Activated naive CD8-positive, alpha-beta T cell treated with anti-CD3 and anti-CD28 coated beads, Interleukin-2, amount 10 ng/mL, durations not matched to agents 7 days and 5 days (primary cell): ENCODE measurements at places on chromosomes 16 and 17. TPM values are rescaled to one million over a fixed set of nuclear protein-coding genes. Genes with fewer than 3 reads are reported as not detected.

GRCh38 chr16:66728117-66728787, 23.2 kb downstream of the DYNC1LI2 start:
- H3K4me1 ChIP-seq: peaks cover 10% of the 10 kb centered on the region
- no peak for DNase-seq
- no peaks in the 10 kb centered on the region for H3K27me3 ChIP-seq
- H3K4me3 ChIP-seq: no peak overlapping the region
- H3K36me3 ChIP-seq: peaks cover 28% of the 10 kb centered on the region

SOX15 gene
- total RNA-seq: 0.30 TPM

SOX9 gene
- total RNA-seq: not detected

OTOA gene
- 0.14 TPM for total RNA-seq

SBK1 gene
- total RNA-seq: 15.9 TPM

CRHR1 gene
- total RNA-seq: not detected

KRTAP2-2 gene
- not detected for total RNA-seq

DNA sequence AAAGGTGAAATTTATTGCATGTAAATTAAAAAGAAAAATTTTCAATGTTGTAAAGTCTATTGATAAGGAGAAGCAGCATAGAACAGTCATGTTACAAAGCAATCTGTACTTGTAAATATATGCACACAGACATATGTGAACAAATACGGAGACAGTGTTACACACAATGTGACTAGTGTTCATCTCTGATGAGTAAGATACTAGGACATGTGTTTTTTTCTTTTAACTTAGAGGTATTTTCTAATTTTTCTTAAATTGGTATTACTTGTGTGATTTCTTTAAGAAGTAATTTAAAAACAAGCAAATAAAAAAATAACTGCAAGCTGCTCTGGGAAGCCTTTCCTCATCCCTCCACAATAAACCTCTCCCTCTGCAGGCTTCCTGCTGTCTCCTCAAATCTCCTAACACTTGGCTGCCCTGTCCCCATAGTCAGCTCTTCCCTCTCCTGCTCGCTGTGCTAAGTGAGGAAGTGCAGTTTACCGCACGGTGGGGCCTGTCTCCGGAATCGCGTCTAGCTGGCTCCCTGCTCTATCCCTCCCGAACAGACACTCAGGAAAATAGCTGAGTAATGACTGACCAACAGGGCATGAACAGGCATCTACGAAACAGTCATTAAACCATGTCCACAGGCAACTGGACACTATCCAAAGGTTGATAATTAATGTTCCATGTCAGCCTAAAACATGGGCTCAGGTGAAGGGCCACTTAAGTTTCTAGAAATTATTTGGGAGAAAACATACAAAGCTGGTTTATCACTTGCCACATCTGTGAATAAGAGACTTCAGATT, 35.9 kb downstream of the CMTM4 start:
- no peak overlapping the region for H3K4me3 ChIP-seq
- no peak for DNase-seq
- H3K4me1 ChIP-seq: peaks cover 6% of the 10 kb centered on the region
- no peak overlapping the region for H3K27ac ChIP-seq
- H3K27me3 ChIP-seq: peaks cover 8% of the 10 kb centered on the region

LGALS9C gene
- total RNA-seq: 5.9 TPM

NPW gene
- 0.42 TPM for total RNA-seq

HASPIN gene
- 21.4 TPM for total RNA-seq

NTN3 gene
- total RNA-seq: not detected

GRCh38 chr17:20235747-20236146, 226.6 kb downstream of the SPECC1 start:
- no peak overlapping the region for H3K4me3 ChIP-seq
- H3K27me3 ChIP-seq: no peaks in the 10 kb centered on the region
- no peak overlapping the region for H3K27ac ChIP-seq
- H3K36me3 ChIP-seq: peaks cover 4% of the 10 kb centered on the region

DNA sequence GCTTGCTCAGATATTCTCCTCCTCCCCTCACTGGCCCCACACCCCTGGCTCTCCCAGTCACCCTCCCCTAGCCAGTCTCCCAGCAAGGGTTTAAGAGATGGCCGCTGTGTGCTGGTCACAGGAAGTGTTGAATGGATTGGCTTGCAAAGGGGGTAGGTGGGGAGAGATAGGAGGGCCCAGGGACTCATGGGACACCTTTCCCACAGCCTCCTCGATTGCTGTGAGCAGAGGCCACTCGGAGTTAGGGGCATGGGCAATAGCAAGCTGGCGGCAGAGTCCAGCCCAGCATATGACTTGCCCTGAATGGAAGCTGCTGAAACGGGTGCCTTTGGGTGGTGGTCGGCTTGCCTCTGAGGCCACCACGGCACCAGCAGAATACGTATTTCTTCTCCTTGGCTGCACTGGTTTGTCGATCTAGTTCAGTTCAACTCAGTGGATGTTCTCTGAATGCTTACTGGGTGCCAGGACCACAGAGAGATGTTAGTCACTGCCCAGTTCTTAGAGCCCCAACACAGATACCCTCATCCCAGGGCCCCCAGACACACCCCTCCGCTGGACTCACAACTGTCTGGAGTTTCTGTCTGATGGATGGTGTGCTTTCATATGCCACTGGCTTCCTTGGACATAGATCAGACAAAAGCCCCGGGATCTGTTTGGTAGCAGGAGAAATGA, 6.0 kb downstream of the WFIKKN2 start:
- H3K4me3 ChIP-seq: no peak overlapping the region
- DNase-seq: no peak
- no peaks in the 10 kb centered on the region for H3K27me3 ChIP-seq
- H3K4me1 ChIP-seq: no peaks in the 10 kb centered on the region

POLR2A gene
- 192 TPM for total RNA-seq

CDRT15 gene
- not detected for total RNA-seq

ABCC1 gene
- 62.5 TPM for total RNA-seq

VPS4A gene
- 41.8 TPM for total RNA-seq

HLF gene
- 0.67 TPM for total RNA-seq

DNA sequence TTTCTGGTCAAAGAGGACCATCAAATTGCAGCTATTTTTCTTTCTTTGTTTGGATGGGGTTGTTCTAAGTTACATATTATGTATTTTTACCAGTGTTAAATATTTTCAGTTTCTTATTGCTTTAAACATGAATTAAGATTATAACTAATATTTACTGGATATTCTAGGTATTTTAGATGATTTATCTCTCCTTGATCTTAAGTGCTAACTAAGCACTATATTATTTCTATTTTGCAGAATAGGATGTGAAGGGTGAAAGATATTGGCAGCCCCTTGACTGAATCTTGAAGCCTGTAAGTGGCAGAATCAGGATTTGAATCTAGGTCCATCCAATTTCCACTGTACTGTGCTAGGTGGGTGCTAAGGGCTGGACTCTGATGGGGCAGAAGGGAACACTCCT, 307.3 kb upstream of the CCL2 start:
- H3K36me3 ChIP-seq: no peaks in the 10 kb centered on the region
- H3K27ac ChIP-seq: no peak overlapping the region
- no peak for DNase-seq

DNA sequence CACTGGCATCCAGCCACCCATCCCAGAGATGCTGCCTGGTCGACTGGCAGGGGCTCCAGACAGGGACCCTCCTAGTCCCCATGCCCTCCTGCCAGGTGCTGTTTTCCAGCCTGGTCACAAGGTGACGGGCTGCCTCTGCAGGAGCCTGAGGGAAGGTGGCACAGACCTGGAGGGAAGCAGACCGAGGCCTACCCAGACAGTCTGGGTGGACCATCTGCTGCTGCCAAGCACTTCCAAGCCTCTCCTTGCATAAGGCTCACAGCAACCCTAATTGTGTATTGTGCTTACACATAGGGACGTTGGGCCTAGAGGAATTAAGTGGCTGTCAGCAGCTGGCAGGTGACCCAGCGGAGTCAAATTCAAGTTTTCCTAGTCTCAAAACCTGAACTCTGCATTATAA, 90.1 kb upstream of the KCNJ18 start:
- no peaks in the 10 kb centered on the region for H3K36me3 ChIP-seq
- DNase-seq: no peak

DNA sequence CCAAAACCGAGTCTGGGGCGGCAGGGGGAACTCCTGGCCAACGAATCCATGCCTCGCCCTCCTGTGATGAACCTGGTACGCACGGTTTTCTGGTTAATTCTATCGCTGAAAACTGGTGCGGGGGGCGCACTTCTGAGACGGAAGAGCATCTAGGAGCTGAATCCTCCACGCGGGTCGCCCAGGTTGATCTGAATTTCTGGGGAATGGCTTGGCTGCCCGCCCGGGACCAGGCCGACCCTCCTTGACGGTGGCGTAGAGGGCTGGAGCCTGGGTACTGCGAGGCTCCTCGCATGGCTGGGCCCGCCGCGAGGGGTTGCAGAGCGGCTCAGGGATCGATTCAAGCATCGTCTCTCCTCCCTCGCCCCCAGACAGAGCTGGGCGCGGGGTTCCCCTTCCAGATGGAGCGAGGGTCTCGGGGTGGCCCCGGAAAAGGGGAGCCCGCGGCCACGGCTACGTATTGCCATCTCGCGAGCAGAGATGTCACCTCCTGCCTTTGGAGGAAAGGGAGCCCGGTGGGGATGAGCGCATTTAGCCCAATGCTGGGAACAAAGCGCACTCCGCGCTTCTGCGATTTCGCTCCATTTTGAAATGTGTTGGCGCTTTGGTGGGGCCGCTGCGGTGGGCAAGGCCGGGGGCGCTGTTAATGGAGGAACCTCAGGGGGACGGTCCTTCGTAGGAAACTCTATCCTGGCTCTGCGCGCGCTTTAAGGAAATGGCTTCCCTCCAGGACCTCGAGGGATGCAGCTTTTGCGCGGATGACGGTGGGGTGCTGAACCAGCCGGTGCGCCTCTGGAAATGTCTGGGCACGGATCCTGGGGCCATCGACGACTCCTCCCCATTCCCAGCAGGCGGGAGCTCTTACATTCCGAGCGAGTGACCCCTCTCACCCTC, 2.7 kb downstream of the MAPT start:
- H3K4me3 ChIP-seq: no peak overlapping the region
- H3K36me3 ChIP-seq: no peaks in the 10 kb centered on the region
- H3K27me3 ChIP-seq: peaks cover 79% of the 10 kb centered on the region
- H3K4me1 ChIP-seq: peaks cover 10% of the 10 kb centered on the region
- DNase-seq: peak; percentile 38

- no peak overlapping the region for H3K4me3 ChIP-seq
- no peaks in the 10 kb centered on the region for H3K36me3 ChIP-seq
- no peak overlapping the region for H3K27ac ChIP-seq
Observed at GRCh38 chr17:41394254-41394996, 3.0 kb downstream of the KRT31 start.

KRT37 gene
- total RNA-seq: not detected

GRCh38 chr16:87819282-87819681, 50.0 kb downstream of the SLC7A5 start:
- peaks cover 10% of the 10 kb centered on the region for H3K4me1 ChIP-seq
- no peak overlapping the region for H3K27ac ChIP-seq
- DNase-seq: no peak
- H3K27me3 ChIP-seq: no peaks in the 10 kb centered on the region

DNA sequence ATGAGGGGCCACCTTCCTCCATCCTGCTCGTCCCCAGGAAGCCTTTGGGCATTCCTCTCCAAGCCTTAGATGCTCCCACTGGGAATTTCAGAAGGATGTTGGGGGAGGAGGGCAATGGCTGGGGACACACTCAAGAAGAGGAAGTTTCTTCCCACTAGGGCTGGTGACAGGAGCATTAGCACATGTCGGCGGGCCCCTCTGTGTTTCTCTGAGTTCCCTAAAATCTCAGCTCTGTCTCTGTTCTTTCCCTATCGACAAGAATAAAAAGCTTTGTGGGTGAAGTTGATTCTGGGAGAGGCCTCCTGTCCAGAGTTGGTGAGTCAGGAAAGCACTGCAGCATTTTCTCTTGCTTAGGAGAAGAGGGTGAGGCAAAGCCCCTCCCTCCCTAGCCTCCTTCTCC, 19.7 kb upstream of the C17orf107 start:
- no peak for DNase-seq
- H3K27ac ChIP-seq: no peak overlapping the region
- no peak overlapping the region for H3K4me3 ChIP-seq
- no peaks in the 10 kb centered on the region for H3K4me1 ChIP-seq

DNA sequence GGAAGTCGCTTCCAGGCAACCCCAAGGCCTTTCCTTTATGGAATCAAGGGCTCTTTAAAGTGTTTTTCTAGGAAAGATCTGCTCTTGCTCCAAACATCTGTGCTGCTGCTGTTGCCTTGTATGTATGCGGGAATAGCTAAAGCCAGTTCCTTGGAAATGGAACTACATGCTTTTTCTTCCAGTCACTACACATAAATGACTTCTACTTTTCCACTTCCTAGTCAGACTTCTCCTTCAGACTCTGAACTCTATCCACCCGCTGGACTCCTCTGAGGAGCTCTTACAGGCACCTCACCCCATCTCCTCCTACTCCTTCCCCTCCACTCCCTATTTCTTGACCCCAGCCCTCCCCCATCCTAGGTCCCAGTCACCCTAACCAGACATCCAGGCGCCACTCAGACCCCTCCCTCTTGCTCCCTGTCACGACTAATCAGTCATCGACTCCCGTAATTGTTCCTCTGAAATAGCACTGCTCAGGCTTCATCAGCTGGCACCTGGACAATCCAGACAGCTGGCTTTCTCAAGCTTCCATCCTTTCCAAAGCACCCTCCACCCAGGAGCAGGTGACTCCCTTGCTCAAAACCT, 15.0 kb upstream of the PEMT start:
- no peaks in the 10 kb centered on the region for H3K4me1 ChIP-seq
- no peak overlapping the region for H3K27ac ChIP-seq
- no peaks in the 10 kb centered on the region for H3K36me3 ChIP-seq
- peaks cover 2% of the 10 kb centered on the region for H3K27me3 ChIP-seq

GRCh38 chr16:53417011-53417410, 17.3 kb upstream of the RBL2 start:
- peaks cover 10% of the 10 kb centered on the region for H3K4me1 ChIP-seq
- H3K36me3 ChIP-seq: peaks cover 3% of the 10 kb centered on the region
- no peaks in the 10 kb centered on the region for H3K27me3 ChIP-seq
- no peak for DNase-seq
- no peak overlapping the region for H3K4me3 ChIP-seq

GRCh38 chr16:82639666-82640336, 13.0 kb downstream of the CDH13 start:
- no peak overlapping the region for H3K4me3 ChIP-seq
- peak; percentile 60 for DNase-seq
- no peaks in the 10 kb centered on the region for H3K36me3 ChIP-seq
- peaks cover 21% of the 10 kb centered on the region for H3K4me1 ChIP-seq
- peaks cover 2% of the 10 kb centered on the region for H3K27me3 ChIP-seq

- H3K36me3 ChIP-seq: peaks cover 5% of the 10 kb centered on the region
- no peak overlapping the region for H3K4me3 ChIP-seq
- H3K4me1 ChIP-seq: peaks cover 1% of the 10 kb centered on the region
- no peak overlapping the region for H3K27ac ChIP-seq
- no peaks in the 10 kb centered on the region for H3K27me3 ChIP-seq
Observed at GRCh38 chr16:78452025-78452555, 352.6 kb downstream of the WWOX start.

DNA sequence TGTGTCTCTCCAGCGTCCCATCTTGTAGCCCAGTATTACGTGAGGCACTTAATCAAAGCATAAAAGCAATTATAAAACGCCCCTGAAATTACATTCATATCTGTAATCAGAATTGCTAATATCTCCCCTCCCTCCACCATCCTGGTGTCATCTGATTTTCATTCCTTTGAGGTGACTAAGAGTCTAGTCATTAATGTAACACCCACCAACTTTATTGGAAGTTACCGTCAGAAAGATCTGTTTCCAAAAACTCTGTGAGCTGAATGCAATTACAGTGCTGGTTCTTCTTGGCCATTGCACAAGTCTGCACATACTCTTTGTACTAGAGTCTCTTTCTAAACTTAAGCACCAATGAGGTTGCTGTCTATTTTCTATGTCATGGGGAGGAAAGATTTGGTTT, 12.5 kb upstream of the MAF start:
- no peaks in the 10 kb centered on the region for H3K36me3 ChIP-seq
- peaks cover 22% of the 10 kb centered on the region for H3K27me3 ChIP-seq
- H3K27ac ChIP-seq: no peak overlapping the region
- H3K4me1 ChIP-seq: peaks cover 4% of the 10 kb centered on the region
- H3K4me3 ChIP-seq: no peak overlapping the region

- H3K36me3 ChIP-seq: peaks cover 17% of the 10 kb centered on the region
- H3K27ac ChIP-seq: peak overlapping the region; percentile 96
- H3K4me1 ChIP-seq: peaks cover 28% of the 10 kb centered on the region
- peak; percentile 87 for DNase-seq
Observed at GRCh38 chr16:3578610-3579551, 1.7 kb upstream of the NLRC3 start.
